ENCODE measurements at places on chromosomes 2 and 18.

GRCh38 chr2:8472545-8473323, 209.1 kb upstream of the ID2 start:
- no peak for DNase-seq

GRCh38 chr18:74994502-74995418, 214.2 kb downstream of the PTGR3 start:
- DNase-seq = peak; percentile 39

GRCh38 chr2:101622210-101623030, 75.1 kb upstream of the MAP4K4 start:
- peak; percentile 79 for DNase-seq

GRCh38 chr2:223451-223850, 40.4 kb downstream of the SH3YL1 start:
- no peak for DNase-seq

GRCh38 chr2:232543928-232544631, 4.6 kb downstream of the CHRNG start:
- DNase-seq = no peak

DNA sequence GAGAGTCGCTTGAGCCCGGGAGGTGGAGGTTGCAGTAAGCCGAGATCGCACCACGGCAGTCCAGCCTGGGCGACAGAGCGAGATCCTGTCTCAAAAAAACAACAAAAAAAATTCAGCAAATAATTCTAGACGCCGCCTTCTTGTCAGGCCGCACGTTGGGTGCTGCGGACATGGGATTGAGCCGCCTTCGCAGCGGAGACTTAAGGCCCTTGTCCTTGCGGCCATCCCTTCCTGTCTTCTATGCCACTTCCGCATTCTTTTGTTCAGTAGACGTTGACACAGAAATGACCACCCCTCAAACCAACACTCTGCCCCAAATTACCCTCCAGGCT, 15.8 kb downstream of the PTPN18 start:
- no peak for DNase-seq

- no peak for DNase-seq
These were observed 980 bp upstream of the PDE6D start for GRCh38 chr2:231781798-231782726.

GRCh38 chr2:20675701-20676352, 8.9 kb downstream of the GDF7 start:
- DNase-seq = peak; percentile 60

GRCh38 chr2:204795156-204795555, 249.9 kb downstream of the PARD3B start:
- no peak for DNase-seq

GRCh38 chr2:222683805-222684204, 12.3 kb downstream of the MOGAT1 start:
- DNase-seq = no peak

DNA sequence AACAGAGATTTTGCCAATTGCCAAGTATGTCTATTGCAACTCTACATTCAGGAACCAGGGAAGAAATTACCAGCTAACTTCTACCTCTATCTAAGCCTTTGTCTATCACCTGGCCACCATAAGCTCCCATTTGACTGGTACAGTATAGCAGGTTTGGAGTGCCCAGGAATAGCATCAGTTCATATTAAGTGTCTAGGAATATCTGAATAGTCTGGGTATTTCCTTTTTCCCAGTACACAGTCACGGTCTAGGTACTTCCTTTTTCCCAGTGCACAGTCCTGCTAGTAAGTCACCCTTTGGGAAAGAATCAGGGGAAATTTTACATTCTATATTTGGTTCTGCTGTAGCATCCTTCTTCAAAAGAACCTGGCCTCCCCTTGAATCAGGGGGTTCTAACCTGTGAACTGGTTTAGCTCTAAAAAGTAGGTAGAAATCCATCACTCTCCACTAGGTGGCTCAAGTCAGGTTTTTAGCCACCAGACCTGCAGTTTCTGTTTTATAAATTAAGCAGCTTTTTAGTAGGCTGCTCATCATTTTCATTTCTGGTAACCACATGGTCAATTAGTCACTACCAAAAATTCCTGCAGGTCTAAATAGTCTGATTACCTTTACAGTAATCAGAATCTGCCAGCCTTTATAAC, 49.3 kb upstream of the DNAJC10 start:
- DNase-seq = peak; percentile 34

DNA sequence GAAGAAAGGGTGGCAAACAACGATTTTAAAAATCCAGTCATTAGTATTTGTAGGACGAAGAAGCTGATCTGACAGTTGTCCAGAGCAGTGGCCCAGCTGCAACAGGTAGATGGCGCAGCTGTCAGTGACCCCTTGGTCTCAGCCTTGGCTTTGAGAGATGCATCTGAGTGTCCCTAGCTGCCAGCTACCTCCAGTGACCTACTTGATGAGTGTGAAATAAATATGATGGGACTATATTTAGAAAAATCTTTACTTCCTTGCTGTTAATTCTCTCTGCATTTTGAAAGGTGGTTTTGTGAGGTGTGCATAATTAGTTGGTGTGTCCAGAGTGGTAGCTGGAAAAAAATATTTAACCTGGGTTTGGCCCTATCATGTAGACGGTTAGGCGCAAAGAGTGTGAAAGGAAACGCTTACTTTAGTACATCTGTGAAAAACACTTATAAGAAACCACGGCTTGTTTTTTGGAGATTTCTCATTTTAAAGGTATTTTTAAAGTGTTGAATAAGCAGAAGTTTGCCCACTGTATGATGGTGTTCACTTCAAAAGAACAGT, 963 bp downstream of the INPP1 start:
- DNase-seq = peak; percentile 69

DNA sequence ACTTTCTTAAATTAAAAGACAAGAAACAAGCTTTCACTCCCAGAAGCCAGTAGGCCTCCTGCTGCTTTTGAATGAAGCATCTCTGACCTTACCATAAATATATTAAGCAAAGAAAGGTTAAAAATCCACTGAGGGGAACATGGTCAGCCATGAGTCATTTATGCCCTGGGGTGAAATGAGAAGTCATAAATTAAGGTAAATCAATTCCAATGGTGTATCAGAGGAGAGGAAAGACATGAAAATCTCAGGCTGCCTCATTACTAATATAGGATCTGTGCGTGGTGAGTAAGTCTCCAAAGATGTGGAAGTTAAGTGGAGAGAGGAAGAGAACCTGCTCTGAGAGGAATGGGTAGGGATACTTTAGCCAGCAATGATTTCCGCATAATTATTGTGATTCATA, 292.3 kb upstream of the CHAC2 start:
- DNase-seq = no peak

GRCh38 chr2:215365184-215365658, 53.4 kb downstream of the ATIC start:
- DNase-seq = no peak

DNA sequence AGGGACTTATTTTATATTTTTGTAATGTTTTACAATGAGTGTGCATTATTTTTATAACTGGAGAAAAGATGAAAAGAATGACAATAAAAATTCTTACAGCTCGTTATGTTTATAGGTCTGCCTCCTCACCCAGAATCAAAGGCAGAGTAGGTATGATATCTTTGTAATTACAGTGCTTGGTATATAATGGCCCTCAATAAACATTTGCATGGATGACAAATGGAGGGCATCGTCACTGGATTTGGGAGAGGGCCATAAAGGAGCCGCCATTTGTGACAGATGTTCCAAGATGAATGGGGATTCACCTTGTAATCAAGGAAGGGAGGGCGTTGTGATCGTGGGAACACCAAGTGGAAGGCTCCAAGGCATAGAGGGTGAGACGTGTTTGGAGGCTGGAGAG, 22.6 kb upstream of the GIGYF2 start:
- DNase-seq = no peak

GRCh38 chr2:240399419-240400324, 35.8 kb upstream of the GPC1 start:
- DNase-seq = no peak

GRCh38 chr2:20224716-20225293, at the start of gene SDC1:
Gene SDC1, minus strand, starts transcription at chr2:20225130. Its CDS starts 263 bp downstream, at chr2:20224867.
- DNase-seq = peak; percentile 66

DNA sequence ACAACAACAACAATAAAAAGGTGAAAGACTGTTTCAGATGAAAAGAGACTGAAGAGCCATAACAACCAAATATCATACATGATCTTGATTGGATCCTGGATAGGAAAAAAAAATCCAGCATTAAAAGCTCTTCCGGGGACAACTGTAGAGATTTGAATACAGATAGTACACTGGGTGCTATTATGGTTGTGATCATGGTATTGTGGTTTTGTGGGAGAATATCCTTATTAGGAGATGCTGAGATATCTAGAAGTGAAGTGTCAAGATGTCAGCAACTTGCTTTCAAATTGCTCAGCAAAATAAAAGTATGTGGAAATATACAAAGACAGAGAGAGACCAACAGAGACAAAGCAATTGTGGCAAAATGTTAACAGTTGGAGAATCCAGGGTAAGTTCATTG, 15.5 kb upstream of the SPATA3 start:
- no peak for DNase-seq

DNA sequence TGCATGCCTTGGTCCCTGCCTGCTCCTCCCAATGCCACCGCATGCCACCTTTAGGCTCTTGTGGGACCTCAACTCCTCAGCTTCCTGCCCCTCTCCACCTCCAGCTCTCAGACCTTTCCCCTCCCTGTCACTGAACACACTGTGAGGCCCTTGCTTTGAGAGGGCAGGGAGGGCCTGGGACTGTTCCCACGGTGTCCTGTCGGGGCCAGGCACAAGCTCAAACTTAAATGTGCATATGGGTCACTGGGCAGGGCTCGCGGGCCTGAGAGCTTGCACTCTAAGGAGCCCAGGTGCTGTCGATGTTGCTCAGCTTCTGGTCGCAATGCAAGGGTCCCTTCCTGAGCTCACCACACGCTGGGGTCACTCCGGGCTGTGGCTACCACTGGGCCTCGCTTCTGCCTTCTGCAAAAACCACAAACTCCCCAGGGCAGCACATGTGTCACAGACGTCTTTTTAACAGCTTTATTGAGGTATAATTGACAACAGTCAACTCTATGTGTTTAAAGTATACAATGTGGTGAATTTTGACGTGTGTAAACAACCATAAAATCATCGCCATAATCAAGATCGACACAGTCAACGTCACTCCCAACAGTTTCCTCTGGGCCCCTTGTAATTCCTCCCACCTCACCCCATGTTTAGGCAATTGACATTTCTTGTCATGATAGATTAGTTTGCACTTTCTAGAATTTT, 11.9 kb upstream of the B3GNT7 start:
- no peak for DNase-seq

- no peak for DNase-seq
These were observed 13.5 kb upstream of the SFXN5 start for GRCh38 chr2:73084971-73085370.

DNA sequence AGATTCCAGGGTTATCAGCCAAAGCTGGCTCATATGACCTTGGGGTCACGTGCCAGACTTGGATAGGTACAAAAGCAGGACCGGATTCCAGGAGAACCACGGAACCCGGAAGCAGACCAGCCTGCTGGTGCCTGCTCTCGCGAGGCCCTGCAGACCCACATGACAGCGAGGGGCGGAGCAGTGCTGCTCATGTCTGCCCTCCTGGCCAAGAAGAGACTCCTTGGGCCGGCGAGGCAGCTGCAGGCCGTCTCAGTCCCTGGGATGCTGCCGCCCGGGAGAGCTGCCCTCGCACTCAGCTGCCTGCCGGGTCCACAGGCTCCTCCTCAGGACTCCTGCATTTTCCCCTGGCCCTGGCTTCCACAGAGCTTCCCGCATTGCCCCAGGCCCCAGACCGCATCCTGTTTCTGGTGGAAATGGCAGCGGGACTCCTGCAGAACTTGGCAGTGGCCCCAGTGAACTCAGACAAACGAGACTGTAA, 739.5 kb downstream of the SOCS6 start:
- no peak for DNase-seq

DNA sequence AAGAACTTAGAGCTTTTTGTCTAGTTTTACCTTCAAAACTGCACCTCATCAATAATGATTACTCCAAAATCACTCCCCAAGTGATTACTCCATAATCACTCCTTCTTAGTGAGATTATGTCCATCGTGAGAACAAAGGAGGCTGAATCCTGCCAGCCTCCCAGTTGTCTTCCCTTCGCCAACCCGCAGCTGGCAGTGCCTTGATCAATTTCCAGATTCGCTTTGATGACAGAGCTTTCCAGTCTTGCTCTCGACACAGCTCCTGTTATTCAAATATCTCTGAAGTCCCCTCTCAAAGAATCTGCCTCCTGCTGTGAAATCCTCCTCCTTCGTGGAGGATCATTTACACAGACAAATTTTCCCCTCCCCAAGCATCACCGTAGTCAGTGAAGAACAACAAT, 237.7 kb downstream of the EIPR1 start:
- DNase-seq = no peak

DNA sequence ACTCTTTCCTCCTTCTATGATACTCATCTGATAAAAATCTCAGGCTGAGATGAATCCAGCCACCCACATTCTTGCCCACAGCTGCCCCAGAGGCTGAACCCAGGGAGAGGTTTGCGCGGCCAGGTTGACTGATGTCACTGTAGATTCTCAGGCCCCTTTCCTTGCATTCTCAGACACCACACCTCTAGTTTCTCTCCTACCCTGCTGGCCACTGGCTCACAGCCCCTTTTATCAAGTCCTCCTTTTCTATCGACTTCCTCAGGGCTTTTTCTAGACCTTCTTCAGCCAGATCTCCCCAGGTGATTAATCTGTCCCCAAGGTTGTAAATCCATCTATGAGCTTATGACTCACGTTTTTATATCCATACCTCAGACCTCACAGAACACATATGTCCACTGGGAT, 99.8 kb downstream of the TACR1 start:
- no peak for DNase-seq

DNA sequence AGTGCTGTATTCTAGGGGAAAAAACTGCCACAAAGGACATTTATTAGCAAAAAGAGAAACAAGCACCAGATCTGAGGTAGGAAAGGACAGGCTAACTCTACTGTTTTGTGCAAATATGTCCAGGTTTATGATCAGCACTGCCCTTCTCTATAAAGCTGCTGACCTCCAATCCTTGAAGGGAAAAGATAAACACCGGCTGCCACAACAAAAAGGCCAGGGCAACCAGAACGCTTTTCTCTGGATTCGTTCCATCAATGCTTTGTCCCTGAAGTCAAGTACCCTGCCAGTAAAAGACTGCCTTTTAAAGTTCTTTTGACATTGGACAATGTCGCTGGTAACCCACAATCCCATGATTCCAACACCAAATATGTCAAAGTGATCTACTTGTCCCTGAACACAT, 21.0 kb downstream of the SMAD2 start:
- no peak for DNase-seq

GRCh38 chr2:162678551-162678950, 160.0 kb downstream of the KCNH7 start:
- DNase-seq = no peak
